ENCODE measurements at places on chromosomes 3 and 15.

- DNase-seq: no peak
Observed at GRCh38 chr3:32202496-32202895, 36.0 kb upstream of the CMTM8 start.

DNA sequence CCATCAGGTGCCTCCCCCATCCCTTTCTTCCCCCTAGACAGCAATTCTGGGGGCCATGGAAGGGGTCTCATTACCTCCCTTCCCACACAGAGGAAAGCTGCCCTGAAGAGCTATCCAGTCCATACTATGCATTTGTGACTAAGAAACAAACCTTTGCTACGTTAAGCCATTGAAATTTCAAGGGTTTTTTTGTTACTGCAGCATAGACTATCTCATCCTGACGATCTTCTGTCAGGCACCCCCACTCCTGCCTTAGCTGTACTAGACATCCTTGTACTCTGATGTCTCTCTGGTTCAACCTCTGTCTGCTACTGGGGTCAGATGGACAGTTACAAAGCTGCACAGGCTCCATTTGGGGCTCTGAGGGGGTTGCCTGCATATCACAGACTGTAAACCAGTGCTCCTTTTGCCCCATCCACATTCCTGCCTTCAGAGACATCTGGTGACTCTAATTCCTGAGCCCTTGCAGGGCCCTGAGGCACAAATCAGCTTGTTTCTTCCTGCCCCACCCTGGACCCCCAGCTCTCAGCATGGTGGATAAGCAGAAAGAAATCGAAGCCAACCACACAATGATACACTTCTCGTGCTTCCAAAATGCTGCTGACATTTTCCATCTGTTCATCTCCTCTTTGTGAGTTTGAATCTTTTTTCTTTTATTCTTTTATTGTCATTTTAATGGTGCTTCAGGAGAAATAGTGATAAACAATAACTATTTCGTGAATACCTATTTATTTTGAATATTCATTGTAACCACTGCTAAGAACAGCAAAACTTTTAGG, 21.6 kb upstream of the NSMCE3 start:
- no peak for DNase-seq

GRCh38 chr15:79185199-79185598, 94.6 kb upstream of the RASGRF1 start:
- no peak for DNase-seq

DNA sequence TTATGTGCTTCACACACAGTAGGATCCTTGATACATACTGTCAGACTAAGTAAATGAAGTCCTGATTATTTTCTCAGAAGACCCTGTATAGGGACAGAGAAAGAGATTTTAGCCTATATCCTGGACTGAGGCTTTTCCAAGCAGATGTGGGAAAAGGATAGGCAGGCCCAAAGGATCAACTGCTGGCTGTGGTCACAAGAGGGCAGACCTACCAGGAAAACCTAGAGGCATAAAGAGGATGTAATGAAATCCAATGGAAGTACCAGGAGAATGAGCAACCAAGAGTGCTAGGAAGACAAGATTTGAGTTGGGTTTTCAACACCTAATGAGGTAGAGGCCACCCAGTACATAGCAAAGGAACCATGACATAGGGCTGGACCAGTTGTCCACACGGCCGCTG, 23.1 kb downstream of the DCLK3 start:
- DNase-seq: no peak

- no peak for DNase-seq
Observed at GRCh38 chr15:33866101-33866737, 102.1 kb upstream of the CHRM5 start.

GRCh38 chr15:52857937-52858781, 68.0 kb upstream of the ONECUT1 start:
- no peak for DNase-seq

DNA sequence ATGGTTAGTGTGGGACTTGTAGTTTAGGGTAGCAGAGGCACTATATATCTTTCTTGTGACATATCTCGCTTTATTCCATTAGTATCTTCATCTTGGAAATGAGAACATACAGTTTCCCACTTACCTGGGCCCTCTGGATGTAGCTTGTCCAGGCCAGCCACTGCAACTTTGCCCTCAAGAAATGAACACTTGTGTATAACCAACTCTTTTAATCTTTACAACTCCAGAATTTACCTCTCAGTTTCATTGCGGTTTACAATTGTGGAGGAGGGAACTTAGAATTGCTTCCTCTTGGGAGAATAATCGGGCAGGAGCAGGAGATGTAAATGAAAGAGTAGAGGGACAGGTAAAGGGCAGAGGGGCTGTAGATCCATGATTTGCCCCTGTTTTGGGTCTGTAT, 18.4 kb upstream of the TRA2B start:
- no peak for DNase-seq

GRCh38 chr3:121175083-121175482, 267.1 kb downstream of the STXBP5L start:
- no peak for DNase-seq

DNA sequence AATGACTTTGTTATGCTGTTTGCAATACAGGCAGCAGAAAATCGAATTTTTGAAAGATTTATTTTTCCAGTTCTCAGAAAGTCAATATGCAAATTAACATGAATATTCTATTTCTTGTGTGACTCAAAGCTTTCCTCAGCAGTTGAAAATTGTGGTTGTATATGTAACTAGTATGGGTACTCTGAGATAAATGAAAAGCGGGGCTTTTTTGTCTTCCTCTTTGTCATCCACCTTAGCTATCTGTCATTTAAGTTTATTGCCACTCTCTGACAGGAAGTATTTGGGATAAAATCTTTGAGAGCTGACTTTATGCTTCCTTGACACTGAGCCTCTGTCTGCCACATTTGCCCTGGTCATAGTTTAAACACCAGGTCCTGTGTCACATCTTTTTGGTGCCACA, 91.5 kb downstream of the ATG7 start:
- DNase-seq: no peak

DNA sequence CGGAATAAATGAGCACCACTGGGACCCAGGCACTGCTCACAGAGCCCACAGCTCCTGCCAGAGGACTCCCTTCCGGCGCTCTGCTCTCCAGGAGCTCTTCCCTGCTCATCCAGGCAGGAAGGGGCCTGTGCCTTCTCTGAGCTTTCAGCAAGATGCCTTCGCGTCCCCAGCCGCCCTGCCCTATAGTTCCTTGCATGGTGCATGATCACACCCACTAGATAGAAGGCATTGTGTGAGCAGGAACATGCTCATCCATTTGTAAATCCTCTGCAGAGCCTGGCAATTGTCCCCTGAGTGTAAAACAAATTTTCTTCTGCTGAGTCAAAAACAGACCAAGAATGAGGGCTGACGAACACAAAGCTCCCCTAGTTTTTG, 181.6 kb downstream of the MEGF11 start:
- DNase-seq: no peak

DNA sequence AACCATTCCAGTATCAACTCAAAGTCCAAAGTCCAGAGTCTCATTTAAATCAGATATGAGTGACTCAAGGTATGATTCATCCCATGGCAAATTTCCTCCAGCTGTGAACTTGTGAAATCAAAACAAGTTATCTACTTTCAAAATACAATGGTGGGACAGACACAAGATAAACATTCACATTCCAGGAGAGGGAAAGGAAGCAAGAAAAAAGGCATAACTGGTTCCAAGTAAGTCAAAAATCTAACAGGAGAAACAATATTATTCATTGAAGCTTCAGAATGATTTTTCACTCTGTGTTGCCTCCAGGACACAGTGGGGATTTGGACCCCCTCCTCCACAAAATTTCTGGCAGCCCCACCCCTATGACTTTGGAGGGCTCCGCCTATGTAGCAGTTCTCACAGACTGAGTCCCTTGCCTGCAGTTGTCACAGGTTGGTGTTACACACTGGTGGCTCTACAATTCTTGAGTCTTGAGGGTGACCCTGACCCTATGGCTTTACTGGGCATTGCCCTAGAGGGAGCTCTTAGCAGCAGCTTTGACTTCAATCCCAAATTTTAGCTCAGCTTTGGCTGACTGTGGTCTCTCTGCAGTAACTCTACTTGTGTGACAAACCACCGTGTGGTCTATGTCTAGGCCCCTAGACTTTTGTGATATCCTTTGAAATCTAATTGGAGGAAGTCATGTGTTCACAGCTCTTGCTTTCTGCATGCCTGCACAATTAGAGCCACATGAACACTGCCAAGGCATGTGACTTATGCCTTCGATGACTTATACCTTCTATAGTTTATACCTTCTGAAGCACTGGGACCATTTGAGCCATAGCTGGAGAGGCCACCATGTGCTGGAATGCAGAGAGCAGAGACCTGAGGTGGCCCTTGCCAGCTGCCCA, 644.2 kb downstream of the GRM7 start:
- peak; percentile 71 for DNase-seq

- no peak for DNase-seq
Observed at GRCh38 chr3:23198801-23199200, 4.3 kb upstream of the UBE2E2 start.

GRCh38 chr3:129888771-129889170, 4.7 kb downstream of the TMCC1 start:
- DNase-seq: no peak

- no peak for DNase-seq
Observed at GRCh38 chr3:112873632-112874031, 27.0 kb upstream of the CD200R1L start.

GRCh38 chr3:32913790-32914446, 37.5 kb upstream of the CCR4 start:
- DNase-seq: no peak

DNA sequence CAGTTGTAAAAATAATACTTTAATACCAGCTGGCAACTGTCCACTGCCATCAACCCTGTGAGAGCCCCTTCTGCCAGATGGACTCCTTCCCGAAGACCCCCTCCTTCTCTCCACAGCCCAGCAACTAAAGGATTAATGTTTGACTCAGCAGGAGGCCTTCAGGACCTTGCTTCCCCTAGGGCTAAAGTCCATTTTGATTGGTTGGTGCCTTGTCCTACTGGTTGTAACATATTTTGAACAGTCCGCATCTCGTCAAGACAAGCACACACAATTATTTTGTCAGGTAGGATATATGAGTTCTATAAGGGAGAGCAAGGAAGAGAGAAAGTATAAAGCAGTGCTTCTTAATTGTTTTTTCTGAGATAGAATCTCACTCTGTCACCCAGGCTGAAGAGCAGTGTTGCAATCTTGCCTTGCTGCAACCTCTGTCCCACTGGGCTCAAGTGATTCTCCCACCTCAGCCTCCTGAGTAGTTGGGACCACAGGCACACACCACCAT, 18.6 kb downstream of the ACOX2 start:
- DNase-seq: no peak

GRCh38 chr3:138222942-138223287, 35.8 kb downstream of the ARMC8 start:
- no peak for DNase-seq

DNA sequence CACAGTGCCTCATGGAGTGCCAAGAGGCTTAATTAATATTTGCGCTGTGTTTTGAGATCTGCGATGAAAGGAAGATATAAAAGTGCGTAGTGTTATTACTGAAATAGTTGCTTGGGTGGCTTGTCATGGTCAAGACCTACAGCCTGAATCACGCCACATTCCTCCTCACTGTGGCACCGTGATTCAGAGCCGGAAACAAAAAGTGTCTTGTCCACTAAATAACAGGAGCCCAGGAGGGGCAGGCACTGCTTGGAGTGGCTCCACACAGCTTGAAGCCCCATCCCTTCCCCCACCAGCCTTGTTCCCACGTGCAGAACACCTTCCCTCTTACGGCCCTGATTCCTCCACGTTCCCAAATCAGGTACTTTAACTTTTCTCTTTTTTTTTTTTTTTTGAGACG, 1.2 kb upstream of the LRRC15 start:
- DNase-seq: no peak

DNA sequence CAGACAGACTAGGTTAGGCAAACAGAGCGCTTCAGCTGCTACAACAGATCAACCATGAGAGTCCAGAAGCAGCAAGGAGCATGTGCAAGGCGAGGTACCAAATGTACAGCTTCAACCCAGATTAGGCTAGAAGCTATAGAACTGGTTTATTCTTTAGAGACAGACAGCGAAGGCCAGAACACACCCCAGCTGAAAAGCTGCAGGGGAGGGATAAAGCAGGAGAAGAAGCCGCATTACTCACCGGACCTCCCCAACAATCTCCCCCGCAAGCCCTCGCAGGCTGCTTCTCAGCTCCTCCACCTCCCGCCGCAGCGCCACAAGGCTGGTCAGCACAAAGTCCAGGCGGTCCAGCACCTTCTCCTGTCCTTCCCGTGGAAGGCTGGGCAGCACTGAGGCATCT, 3.3 kb downstream of the RMDN3 start:
- no peak for DNase-seq

DNA sequence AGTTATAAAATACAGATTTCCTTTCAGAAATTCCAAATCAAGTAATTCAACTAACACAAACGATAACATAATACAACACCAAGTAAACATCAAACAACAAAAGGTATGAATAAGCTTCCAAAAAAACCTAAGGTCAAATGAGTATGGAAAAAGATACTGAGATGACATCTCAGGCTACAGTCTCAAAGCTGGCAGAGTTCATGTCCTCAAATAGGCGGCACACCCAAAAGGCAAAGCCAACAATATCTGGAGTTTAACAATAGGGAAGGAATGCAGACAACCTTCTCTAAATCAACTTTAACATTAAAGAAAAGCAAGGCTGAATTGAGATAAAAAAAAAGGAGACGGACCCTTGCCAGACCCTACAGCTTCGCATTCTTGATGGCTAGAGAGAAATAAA, 346.6 kb downstream of the RSL24D1 start:
- no peak for DNase-seq

DNA sequence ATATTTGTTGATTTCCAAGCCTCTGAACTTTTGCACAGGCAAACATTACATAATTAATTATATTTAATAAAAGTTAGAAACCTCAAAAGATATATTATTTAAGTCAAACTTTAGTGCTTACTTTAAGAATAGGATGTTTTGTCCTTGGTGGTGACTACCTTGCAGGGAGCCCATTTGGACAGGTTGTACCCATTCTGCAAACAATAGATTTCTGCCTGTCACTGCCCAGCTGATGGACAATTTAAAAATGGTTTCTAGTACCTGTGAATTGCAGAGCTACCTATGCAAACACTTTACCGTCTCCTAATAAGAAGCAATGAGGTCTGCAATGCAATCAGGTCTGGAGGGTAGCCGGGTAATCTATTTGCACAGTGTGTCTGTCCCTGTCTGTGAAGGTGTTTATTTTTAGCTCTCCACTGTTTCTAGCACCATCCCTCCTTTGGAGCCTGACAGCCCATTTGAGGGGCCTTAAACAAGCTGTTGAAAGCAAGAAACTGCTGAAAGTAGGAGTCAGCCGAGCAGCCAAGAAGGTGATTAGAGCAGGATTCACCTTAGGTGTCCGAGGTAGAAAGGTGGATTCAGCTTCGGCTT, 556.2 kb upstream of the CFAP20DC start:
- DNase-seq: no peak

DNA sequence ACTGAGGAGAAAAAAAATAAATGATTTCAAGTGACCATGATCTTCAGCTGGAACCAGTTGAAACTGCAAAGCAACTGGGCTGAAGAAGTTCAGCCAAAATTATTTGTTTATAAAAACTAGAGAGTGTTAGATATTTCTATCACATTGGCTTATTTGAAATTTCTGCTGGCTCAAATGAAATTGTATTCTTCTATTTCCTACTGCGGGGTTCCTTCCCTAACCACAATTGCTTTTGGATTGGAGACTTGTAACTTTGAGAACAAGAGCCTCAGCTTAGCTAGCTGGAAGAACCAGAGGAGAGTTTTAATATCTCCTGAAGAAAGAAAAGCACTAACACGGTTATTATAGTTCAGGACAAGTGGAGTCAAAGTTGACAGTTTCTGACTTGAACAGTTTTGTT, 31.1 kb downstream of the AGTR1 start:
- DNase-seq: no peak

Data from NCI-H460 (cell line).